ENCODE measurements at places on chromosomes 2 and 18. TPM values are rescaled to one million over a fixed set of nuclear protein-coding genes. Genes with fewer than 3 reads are reported as not detected.

GRCh38 chr2:172376505-172377125, 50.8 kb upstream of the ITGA6 start:
- DNase-seq = no peak

- peak; percentile 45 for DNase-seq
These were observed 14.4 kb upstream of the RAB17 start for GRCh38 chr2:237604960-237605359.

DNA sequence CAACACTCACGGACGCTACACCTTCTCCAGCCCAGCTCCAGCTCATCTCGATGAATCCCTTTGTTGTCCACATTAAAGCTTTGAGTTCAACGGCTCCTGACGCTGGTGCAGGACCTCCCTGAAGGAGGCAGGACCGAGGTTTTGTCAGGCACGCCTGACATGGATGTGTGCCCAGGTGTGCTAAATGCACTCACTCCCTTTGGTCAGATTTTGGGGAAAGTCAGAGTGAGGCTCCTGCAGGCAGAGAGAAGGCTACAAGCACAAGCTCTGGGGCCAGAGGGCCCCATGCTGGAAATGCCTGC, 78.6 kb downstream of the NDUFA10 start:
- DNase-seq = no peak

The ZEB2 gene
- 36.4 TPM for total RNA-seq

DNA sequence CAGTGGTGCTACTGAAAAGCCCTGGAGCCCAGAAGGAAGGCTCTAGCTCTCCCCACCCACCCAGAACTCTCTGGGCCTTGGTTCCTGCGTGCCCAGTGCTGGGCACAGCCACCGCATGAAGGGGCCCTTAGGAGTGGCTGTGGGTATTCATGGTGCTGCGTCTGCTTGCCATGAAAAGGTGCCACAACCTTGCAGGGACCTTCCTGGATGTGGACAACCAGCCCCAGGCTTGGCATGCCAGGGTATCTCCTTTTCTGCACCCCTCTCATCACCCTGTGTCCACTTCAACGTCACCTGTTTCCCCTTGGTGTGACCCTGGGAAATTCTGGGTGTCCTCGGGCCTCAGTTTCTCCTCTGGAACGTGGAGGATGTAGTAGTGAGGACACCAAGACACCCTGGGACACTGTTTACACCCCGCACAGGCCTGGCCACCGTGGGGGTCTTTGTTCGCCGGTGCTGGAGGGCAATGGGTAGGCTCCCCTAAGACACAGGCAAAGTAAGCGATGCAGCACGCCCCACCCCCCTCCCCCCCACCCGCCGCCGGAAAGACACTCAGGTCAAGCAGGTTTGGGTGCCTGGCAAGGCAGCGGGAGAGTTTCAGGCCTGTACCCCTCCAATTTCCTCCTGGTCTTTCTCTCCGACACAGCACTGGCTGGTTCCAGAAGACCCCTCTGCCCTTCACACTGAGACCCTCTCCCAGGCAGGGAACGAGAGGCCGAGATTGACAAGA, 34.8 kb upstream of the TAF1B start:
- DNase-seq = no peak

The CPLX4 gene
- total RNA-seq = not detected

DNA sequence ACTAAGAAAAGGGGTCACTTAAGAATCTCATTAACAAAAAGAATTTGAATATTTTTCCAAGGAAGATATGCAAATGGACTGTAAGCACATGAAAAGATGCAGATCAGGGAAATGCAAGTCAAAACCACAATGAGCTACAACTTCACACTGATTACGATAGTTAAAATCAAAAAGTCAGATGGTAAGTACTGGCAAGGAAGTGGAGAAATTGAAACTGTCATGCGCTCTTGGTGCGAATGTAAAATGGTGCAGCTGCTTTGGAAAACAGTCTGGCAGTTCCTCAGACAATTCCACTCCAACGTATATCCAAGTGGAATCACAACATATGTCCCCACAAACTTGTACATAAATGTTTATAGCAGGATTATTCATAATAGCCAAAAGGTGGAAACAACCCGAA, 81.4 kb downstream of the MSH2 start:
- no peak for DNase-seq

DNA sequence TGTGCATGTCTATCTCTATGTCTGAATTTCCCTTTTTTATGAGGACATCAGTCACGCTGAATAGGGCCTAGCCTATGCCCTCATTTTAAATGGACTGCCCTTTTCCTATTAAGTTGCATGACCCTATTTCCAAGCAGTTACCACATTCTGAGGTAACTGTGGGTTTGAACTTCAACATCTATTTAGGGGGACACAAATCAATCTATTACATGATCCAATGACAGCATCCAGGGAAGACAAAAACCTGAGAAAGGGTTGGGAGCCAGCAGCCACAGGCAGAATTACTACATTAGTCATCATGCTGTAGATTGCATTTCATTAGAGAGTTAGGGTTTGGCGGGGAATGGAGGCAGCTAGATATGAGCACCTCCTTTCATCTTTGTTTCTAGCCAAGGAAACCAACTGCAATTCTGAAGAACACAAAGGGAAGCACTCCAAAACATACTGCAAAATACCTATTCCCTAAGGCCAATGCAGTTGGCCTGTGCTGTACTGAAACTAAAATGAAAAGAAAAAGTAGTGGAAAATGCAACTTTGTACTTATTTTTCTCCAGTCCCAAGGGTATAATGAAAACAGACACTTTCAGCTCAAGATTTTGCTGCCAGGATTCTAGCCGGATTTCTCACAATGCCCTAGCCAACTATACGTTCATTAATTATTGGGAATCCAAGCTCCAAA, 40.4 kb upstream of the C1D start:
- DNase-seq = peak; percentile 6

The NT5C1B gene
- total RNA-seq = not detected

The EIF2B4 gene
- total RNA-seq = 26.6 TPM

- no peak for DNase-seq
These were observed 177.5 kb upstream of the GATA6 start for GRCh38 chr18:21991886-21992285.

DNA sequence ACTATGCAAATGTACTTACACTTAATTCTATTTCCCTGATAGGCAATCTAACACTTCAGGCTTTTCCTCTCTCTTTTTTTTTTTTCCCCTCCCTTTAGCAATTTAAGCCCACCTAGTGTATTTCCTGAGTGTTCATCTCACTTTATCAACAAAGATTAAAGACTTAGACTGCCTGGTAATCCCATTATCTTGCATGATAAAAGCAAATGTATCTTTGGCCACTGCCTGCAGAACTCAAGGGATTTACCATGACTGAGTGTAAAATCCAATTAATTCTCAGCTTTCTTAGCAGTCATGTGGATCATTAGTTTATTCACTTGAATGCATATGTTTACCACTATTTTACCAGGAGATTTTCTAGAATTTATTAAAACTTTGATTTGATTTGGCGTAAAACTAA, 1102.2 kb upstream of the GYPC start:
- no peak for DNase-seq

DNA sequence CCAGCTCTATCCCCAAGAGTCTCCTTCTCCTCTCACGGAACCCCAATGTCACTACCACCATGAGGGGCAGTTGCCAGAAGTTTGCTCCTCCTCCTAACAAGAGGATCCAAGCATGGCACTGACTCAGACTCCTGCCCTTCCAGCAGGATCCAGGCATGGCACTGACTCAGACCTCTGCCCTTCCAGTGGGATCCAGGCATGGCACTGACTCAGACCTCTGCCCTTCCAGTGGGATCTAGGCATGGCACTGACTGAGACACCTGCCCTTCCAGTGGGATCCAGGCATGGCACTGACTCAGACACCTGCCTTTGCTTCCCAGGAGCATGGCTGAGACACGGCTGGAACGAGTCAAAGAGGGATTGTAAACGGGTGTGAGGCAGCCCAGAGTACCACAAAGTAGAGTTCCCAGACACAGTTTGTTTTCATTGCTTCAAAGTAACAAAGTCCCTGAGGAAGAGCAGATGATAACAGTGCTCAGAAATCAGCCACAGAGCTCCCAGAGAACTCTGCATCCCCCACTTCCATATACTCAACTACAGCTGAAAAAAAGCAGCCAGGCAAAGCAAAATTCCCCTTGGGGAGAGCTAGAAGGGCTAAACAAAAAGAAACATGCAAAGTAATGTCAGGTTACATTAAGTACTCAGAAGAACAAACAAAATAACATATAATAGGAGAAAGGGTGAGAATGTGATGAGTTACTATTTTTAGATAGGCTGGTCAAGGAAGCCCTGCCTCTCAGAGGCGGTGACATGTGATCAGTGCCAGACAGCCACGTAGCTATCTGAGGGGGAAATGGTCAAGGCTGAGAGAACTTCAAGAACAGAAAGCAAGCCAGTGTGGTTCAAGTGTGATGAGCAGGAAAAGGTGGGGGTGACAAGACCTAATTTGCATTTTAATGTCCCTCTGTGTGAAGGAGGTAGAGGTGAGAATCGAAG, 3.0 kb downstream of the BUB1 start:
- DNase-seq = peak; percentile 54

The MAP2 gene
- 7.6 TPM for total RNA-seq

The CNTNAP5 gene
- total RNA-seq = not detected

DNA sequence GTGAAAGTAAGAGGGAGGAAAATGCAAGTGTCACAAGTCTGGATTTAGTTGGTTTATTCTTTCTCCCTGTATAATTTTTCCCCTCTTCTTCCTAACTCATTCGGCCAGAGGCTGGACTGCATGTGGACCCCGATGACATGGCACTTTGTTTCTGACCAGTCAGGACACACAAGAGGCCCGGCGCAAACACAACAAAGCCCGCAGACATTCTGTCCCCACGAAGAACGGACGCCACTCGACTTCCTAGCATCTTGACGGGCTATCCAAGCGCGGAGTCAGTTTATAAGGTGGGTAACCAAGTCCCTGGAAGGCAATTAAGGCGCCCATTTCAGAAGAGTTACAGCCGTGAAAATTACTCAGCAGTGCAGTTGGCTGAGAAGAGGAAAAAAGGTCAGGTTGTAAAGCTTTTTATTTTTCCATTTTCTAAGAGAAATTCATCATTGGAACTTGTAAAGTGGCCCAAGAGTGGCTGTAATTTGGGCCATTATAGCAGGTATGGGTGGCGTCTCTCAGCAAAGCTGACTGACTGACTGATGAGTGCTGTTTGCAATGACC, at the start of gene TPO:
TPO (plus strand) TSS at position 308 of the 555 bp plus-strand sequence. CDS start 946 bp downstream, outside the sequence.
- no peak for DNase-seq

DNA sequence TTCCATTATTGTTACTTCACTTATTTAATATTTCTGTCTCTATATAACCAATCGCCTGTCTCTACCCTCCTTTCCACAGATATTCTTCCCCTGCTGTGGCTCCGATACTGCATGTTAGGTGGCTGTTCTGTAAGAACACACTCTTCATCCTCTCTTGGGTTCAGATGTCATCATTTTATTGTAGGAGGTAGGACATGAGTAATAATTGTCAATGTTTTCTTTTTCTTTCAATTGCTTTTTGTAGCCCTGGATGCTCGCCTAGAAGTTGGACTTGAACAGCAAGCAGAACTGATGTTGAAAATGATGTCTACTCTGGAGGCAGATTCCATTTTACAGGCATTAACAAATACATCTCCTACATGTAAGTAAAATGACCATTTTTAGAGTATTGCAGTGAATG, 128.6 kb downstream of the BIRC6 start:
- peak; percentile 63 for DNase-seq

GRCh38 chr2:38156436-38156835, 80.5 kb upstream of the CYP1B1 start:
- DNase-seq = no peak

DNA sequence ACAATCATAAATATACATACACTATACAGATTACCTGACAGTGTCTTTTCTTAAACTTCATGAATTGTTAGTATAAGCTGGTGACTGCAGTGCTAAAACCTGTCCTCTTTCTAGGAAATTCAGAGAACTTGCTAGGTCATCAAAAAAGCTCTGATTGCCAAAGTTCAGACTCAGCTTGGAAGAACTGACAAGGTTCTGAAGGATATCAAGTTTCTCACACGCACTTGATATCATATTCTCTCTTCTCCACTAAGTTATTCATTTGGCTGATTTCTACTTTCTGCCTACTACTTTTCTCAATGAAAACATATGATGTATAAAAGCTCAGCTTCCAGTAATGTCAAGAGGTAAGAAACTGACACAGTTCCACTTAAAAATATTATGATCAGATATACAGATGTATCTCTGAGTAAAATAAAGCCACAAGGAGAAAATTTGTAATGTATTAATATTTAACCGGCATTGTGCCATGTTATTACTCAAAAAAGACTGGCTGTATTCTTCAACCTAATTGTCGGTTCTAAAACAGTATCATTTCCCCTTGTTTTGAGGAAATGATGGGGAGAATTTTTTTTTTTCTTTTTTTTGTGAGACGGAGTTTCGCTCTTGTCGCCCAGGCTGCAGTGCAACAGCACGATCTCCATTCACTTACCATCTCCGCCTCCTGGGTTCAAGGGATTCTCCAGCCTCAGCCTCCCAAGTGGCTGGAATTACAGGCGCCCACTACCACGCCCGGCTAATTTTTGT, 2.4 kb downstream of the OSBPL1A start:
- DNase-seq = peak; percentile 41

DNA sequence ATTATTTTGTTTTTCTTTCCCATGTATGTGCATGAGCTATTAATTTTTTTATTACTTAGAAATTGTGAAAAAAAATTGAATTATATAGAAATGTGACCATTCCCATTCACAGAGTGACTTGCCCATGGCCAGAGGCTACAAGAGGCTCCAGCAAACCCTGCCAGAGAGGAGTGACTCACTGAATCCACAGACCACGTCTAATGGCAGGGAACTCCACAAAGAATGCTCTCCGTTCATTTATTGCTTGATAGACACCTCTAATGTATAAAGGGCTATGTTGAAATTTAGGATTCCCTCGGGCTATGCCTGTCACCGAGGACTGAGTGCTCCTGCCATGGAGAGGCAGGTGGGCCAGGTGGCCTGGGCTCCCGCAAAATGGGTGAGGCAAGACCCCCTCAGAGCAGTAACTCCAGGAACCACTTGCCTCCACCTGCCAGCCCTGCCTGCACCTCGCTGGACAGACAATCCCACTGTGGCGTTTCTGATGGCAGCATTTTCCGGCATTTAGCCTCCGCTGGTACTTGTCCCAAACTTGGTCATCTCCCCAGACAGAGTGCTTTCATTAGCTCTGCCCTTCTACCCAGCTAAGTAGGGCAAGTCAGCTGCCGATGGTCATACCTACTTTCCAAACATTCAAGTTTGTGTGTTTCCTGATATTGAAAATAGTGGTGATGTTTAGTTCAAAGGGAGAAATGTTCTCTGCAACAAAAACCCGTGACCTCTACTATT, 200.3 kb downstream of the PRKCE start:
- peak; percentile 93 for DNase-seq

DNA sequence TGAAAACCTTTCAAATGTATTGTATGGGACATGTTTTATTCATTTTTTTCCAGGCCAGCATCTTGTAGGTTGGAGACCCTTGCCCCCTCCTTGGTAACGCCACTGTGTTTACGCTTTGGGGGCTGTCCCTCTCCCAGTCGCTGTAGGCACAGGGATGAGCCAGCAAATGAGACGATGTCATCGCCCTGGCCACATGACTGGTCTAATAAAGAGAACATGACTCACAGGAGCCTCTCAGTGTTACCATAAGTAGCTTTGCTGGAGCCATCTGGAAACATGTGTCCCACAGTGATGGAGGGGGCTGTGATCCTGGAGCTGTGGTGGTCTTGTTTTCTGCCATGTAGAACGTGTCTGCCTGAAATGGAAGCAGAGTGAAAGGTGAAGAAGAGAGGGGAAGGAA, 78.9 kb downstream of the CD8B2 start:
- DNase-seq = peak; percentile 68

The DCDC2C gene
- total RNA-seq = not detected

The GLI2 gene
- total RNA-seq = 5.1 TPM

GRCh38 chr2:85684380-85684779, 9.8 kb upstream of the GNLY start:
- DNase-seq = no peak
